ENCODE measurements at places on chromosomes 11 and 22.

DNA sequence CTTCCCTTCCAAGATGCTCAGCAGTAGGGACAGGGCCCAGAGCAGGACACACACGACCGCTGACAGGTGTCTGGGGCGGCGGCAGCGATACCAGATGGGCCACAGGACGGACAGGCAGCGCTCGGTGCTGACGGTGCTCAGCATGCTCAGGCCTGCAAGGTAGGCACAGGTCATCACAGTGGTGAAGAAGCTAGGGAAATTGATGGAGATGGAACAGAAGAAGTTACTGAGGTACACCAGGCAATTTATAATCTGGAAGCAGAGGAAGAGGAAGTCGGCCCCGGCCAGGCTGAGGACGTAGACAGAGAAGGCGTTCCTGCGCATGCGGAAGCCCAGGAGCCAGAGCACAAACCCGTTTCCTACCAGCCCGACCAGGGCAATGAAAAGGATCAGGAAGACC lies 4.6 kb downstream of the MRGPRX2 start:
- no peak for DNase-seq

DNA sequence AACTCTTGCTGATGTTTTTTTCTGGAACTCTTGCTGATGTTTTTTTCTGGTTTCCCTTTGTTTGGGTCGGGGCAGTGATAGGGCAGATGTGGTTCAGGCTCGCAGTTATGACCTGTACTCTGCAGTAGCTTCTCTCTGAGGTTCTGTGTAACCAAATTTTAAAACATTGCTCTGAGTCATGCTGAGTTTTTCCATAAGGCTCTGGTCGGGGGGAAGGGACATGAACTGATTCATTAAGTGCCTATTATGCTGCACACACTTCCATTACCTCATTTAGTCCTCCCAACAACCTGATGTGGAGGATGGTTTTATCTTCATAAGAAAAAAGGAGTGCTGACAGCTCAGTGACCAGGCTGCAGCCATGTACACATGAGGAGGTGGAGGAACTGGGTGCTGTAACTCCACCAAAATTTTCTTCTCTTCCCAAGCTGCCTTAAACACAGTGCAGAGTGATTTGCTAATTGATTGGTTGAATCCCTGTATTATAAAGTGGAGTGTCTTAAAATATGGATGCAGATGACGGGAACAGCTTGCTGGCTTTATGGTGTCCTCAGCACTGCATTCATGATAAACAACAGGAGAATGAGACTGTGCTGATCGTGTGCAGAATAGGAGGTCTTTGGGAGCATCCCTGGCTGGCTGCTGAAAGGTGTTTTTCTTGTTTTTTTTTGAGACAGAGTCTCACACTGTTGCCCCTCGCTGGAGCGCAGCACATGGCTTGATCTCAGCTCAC lies 19.1 kb downstream of the TNRC6B start:
- peak; percentile 71 for DNase-seq

DNA sequence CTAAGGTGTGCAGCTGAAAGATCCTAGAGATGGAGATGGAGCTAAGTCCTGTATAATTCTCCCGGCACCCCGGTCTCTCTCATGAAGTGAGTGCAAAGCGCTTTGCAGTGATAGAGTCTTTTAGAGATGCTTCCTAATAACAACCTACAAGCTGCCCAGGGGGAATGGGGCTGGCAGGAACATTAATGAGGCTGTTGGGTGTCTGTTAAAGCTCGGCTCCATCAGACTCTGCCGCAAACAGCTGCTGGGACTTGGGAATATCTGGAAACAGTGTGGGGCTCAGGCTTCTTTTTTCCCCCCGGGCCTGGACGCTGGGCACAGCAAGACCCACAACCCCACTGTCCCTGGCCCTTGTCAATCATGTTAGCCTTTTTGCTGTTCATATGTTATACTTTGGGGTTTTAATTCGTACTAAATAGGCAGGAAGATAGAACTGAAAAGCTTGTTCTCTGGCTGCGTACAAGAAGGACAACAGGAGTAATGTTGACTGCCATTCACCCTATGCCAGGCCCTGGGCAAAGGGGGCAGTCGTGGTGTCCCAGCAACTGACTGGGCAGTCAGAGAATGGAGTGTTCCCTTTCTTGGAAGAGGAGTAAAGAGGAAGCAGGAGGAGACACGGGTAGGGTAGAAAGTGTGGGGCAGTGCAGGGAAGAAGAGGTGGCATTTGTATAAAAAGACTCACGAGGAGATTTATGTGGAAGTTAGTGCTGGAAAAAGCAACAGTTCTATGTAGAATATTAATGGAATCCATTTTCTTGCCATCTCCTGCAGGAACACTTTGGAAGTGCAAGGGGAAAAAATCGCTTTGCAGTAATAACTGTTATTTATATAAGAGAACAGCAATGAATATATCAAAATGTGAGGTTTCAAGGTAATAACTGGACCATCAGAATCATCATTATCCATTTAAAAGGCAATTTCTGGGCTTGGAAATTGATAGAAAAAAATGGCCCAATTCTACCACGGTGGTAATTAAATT lies 232.8 kb downstream of the GRIK4 start:
- DNase-seq: no peak

DNA sequence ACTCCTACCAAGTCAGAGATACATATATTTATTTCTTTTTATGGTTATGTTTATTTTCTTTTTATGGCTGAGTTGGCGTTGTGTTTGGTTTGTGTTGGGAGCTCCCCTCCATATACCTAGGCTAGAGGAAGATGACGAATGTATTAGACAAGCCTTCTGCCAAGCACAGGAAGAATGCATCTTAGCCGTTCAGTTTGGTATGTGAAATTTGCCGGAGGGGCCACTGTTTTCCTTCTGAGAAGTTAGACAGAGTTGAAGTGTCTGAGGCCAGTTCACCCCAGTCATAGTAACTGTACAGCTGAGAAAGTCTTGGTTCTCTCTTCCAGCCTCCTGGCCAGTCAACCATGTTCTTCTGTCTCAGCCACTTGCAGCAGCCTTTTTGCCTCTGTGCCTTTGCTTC lies 29.8 kb downstream of the TEAD1 start:
- no peak for DNase-seq

- no peak for DNase-seq
Measured at GRCh38 chr11:100354736-100355135, 332.4 kb upstream of the ARHGAP42 start.

GRCh38 chr22:40050258-40050657 lies 55.5 kb downstream of the FAM83F start:
- DNase-seq: no peak

DNA sequence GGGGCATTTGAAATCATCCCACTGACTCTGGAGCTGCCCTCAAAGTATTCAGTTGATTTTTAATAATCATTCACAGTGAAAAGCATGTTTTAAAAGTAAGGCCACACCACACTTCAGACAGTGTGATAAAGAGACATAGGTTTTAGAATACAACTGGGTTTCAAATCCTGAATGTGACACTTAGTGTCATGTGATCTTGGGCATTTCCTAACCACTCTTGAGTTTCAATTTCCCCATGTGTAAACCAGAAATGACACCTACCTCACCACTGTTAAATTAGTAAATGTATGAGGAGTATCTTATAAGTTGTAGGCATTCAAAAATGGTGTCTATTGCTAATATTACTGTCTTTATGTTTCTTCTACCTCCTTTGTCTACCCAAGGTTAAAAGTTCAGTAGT lies 5.4 kb downstream of the TMEM123 start:
- DNase-seq: peak; percentile 77

DNA sequence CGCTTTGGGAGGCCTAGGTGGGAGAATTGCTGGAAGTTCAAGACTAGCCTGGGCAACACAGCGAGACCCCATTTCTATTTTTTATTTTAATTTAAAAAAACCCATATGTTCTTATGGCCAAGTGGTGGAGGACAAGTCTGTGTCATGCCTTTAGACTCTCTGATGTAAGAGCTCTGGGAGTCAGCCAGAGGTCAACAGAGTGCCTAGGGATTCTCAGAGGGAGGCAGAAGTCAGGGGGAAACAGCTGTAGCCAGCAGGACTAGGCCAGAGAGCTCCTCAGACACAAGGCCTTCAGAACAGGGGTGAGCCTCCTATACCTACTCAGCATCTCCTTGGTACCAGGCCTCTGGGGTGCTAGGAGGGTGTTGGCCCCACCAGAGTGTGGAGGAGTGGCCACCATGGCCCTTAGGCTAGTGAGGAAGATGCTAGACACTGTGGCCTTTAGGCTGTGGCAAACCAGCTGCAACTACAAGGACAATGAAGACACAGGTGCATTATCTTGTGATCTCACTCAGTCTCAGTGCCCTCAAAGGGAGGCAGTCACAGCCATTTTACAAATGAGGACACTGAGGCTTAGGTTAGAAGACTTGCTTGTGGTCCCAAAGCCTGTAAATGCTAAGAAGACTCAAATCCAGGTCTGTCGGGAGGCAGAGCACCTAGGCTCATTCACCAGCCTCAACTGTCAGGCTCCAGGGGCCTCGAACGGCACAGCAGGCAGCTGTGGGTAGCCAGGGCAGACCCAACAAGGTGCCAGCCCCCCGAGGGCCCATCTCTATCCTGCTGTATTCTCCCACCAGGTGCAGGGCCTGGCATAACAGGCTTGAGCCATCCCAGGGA lies 5.0 kb downstream of the ZP1 start:
- no peak for DNase-seq

DNA sequence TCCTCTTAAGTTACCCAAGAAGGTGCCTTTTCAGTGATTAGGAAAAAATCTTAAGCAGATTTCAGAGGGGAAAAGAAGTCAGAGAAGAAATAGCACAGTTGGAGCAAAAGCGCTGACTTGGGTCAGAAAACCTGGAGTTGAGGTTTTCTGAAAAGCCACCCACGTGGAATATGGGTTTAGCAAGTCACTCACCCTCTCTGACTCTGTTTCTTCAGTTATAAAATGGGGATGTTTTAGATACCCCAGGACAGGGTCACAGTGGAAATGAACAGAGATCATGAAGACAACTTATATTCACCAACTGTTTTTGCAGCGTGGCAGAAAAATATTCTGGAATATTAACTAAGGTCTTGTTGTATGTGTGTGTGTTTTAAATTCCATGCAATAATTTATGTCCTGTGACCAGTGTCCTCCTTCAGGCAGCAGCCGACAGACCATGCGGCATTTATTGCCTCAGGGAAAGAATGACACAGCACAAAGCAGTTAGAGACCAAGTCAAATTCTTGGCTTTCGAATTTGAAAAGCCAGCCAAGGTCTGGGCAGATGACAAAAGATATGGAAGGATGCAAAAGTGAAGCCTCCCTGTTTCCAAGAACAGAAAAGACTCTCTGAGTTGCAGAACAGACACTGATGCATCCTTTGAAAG lies 119.9 kb downstream of the MIAT start:
- DNase-seq: no peak

- DNase-seq: no peak
Measured at GRCh38 chr11:115942011-115942410, 437.8 kb upstream of the CADM1 start.

GRCh38 chr11:31806928-31807798 lies 4.0 kb downstream of the PAX6 start:
- no peak for DNase-seq

DNA sequence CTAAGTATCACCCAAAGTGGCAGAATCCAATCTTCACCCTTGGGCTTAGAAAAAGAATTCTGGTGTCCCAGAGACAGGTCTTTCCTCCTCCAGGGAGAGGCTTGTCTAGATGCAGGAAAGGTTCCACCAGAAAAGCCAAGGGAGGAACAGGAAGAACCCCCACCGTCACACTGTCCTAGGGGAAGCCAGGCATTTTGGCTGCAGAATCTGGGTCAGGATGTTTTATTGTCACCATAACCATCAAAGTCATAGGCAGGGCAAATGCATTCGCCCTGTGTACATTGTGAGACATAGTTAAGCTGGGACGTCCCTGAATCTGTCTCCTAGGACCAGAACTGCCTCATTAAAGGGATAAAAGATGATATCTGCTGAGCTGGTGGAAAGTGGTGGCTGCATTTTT lies 590.5 kb downstream of the OPCML start:
- DNase-seq: no peak

DNA sequence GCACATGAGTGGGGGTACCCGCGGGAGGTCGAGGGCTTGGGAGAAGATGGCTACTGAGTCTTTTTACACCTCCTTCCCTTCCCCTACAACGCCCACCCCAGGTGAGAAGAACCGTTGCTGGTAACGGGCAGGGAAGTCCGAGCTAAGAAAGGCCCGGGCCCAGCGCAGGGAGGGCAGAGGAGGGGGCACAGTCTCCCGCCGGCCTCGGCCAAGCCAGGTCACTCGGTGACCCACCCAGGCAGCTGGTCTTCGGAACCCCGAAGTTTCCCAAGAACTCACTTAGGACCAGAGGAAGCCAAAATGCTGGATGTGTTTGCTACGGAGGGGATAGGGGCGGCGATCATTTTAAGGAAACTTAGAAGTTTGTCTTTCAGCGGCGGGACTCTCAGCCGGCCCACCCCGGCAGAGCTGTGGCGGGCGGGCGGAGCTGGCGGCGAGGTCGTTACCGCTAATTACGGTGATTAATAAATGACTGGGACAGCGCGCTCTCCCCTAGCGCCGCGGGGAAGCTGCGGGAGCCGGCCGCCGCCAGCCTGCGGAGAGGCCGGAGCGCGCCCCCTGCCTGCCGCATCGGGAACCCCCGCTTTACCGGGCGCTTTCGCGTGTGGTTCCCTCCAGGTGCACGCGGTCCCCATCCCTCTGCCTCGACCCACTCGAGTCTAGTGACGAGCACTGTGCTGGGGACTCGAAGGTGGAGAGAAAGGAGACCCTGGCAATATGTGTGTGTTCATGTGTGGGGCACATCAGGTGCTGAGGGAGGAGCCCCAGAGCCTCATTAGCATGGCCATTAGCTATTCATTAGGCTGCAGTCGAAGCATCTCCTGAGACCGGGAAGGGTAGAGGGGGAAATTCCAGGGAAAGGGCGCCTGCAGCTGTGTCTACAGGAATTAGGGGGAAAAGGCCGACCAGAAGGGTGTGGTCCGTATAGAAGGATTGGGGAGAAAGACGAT lies 945 bp downstream of the ROBO3 start:
- DNase-seq: peak; percentile 39

- DNase-seq: peak; percentile 9
Measured at GRCh38 chr11:61332281-61332796, 566 bp downstream of the DDB1 start.

- DNase-seq: peak; percentile 90
Measured at GRCh38 chr22:37314315-37315074, 32.2 kb downstream of the CYTH4 start.

DNA sequence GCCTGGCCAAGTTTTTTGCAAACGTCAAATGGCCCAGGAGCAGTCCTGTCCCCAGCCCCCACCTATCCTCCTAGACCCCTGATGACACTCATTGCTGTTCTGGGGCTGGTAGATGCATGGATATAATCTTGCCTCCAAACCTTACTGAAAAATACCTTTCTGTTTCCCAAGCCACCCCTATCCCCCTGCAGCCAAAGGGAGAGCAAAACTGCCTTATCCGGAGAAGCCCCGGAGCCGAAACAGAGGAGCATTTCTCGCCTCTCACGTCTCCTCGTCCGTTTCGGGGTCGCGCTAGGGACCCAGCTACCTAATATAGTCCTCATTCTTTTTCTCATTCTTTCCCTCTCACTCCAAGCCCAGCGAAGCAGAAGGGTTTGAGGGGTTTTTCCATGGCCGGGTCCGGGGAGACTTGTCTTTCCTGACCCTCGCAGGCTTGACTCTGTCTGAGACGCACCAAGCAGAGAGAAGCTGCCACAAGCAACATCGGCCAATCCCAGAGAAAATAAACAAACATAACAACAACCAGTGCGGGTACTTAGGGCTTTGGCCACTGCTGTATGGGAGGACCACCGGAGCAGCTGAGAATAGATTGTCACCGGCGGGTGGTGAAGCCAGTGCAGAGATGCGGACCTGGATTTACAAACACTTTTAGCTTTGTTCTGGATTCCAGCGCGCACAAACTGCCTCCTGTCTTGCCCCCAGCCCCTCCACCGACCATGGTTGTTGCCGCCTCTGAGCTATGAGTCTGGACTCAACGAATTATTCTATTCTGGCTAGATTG lies 1.6 kb downstream of the BSX start:
- no peak for DNase-seq

GRCh38 chr11:21485006-21485405 lies 707.9 kb upstream of the ANO5 start:
- DNase-seq: no peak
